Activated T-cell treated with anti-CD3 and anti-CD28 coated beads, Interleukin-2, amount 50 U/mL, for 24 hours (primary cell): ENCODE measurements at places on chromosomes 6 and 20.
A peak's percentile ranks its signal among the peaks of the same experiment; 100 is the strongest.

GRCh38 chr6:151723152-151723551 lies 84.3 kb upstream of the ESR1 start:
- DNase-seq: no peak

GRCh38 chr20:23082846-23083552 lies 3.1 kb downstream of the CD93 start:
- DNase-seq: no peak

DNA sequence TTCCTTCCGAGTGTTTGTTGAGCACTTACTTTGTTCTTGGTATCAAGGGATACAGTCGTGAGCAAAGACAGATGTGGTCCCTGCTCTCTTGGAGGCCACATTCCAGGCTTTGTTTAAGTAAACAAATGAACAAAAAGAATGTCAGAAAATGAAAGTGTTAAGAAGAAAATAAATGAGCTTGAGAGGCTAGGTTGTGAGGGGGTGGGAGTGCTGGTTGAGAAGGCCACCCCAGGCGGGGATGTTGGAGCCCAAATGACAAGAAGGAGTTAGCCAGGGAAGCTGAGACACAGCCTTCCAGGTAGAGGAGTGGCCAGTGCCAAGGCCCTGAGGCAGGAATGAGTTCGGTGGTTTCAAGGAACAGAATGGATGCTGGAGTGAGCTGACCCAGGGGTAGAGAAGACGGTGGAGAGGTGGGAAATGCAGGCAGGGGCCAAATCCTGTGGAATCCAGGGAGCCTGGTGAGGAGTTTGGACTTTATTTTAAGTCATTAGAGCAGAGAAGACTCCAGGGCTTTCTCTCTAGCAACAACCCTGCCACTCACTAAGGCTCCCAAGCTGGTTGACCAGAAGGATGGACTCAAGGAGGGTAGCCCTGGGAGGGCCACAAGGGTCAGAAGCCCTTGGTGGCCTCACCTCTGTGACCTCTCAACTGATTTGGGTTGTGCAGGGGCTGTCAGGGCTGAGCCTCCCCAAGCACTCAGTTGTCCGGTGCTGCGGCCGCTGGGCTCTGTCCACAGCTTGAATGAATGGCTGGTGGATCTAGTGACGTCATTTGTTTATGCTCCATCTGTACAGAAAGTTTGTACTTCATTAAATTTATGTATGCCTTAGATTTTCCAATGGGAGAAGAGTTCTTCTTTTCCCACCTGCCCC lies 66.0 kb upstream of the STX16 start:
- DNase-seq: no peak

- DNase-seq: no peak
These were observed 13.5 kb upstream of the KCNK16 start for GRCh38 chr6:39335780-39336545.

- no peak for DNase-seq
These were observed 93.8 kb upstream of the SIRPA start for GRCh38 chr20:1801225-1801928.

GRCh38 chr6:27854421-27854820 lies 57.8 kb downstream of the OR2B2 start:
- no peak for DNase-seq

DNA sequence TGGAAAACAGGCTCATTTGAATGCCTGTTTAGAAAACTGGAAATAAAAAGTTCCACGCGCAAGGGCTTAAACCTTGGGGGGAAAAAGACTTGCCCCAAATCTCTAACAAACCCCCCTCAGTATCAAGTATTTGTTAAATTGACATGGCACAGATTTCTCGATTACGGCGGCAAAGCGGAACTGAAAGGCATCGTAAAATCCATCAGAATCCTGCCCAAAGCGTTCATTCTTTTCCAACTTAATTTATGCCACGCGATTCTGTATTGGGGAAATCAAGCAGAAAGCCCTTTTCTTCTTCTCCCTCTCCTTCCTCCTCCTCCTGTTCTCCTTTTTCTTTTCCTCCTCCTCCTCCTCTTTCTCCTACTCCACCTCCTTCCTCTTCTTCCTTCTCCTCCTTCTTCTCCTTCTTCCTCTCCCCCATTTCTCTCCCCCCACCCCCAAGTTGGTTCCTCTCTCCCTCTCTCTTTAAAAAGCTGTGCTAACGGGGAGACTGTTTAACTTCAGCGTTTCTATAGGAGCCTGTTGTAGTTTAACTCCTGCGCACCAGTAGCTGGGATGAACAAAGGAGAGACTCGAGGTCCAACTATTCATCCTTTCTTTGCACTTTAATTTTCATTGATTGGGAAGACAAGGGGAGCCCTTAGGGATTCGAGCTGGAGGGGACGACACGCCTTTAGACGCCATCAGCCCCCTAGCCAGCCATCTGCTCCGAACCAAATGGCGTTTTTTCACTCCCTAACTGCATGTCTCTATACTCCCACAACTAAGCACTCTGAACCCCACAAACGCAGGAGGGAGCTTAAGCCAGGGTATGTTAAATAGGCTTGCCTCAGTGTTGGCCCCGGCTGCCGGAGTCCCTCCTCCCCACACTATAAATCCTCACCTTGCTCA lies 2.7 kb upstream of the DLL1 start:
- peak; percentile 31 for DNase-seq

DNA sequence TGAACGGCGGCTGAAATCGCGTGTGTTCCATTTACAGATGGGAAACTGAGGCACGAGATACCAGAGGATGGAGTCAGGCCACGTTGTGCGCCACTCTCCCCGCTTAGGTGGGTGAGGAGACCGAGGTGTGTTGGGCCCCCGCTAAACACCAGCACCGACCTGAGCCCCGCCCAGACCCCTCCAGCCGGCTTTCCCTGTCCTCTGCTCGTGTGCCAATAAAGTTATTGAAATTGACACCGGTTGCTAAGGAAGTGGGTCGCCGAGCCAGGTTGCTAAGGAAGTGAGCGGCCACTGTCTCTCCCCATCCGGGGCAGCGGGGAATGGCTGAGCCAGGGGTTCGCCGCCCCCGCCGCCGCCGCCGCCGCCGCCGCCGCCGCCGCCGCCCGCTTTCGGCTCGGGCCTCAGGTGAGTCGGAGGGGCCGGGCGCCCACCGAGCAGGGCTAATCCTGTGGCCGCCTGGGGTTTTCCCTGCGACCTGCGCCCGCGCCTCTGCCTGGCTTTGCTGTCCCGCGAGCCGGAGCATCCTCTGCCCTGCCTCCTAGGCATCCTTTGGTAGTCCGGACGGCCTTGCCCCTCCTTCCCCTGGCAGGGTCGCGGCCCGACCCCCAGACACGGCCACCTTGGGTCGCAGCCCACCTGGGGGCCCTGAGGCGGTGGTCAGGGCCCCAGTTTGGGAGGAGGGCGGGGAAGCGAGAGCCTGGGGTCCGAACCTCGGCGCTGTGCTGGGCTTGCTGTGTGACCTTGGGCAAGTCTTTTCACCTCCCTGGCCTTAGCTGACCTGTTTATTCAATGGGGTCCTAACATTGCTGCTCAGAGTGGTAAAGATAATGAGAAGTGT lies at the start of gene KIF3B:
Gene KIF3B (plus strand): TSS at position 291 of the 838 bp plus-strand sequence. CDS start 32,127 bp downstream, outside the sequence.
- peak; percentile 89 for DNase-seq

- DNase-seq: no peak
These were observed 144.3 kb downstream of the PXDC1 start for GRCh38 chr6:3607171-3607570.
